NCI-H226 (cell line): ENCODE measurements at places on chromosomes 2 and 18.

- no peak for DNase-seq
These were observed 42.5 kb downstream of the DOCK10 start for GRCh38 chr2:224999754-225000153.

DNA sequence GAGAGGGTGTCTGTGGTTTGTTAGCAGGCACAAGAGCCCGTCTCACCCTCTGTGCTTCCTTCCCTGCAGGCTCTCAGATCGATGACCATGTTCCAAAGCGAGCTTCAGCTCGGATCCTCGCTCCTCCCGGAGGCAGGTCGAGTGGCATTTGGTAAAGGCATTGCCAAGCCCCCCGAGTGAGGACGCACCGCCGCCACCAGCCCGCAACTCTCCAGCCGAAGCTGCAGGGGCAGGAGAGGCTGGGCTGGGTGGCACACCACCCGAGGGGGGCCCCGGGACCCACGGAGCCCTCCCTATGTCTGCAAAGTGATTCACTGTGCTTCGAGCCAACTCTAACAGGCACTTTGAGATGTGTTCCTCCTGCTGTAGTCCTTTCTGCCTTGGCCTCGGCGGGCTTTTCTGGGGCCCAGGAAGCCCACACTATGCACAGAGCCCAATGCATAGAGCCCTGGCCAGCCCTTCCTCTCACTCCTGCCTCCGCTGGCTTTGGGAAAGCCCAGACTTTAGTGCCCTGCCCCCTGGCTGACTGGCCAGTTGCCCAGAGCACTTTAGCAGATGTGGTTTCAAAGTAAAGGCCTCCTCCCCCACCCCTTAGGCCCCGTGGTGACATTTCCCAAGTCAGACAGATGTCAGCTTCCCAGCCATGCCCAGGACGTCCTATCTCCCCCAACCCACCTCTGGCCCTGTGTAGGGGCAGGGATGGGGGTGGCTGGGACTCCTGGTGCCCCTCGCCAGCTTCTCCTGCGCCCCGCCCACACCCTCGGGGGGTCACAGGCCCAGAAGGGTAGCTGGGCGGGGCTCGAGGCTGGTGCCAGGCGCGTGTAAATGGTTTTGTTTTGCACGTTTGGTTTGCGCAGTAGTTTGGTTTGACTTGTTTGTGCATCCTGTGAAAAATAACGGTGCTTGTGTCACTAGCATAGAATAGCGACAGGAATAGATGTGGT, 23.3 kb upstream of the MAPRE3 start:
- peak; percentile 12 for DNase-seq

- peak; percentile 3 for DNase-seq
These were observed 82.7 kb downstream of the ORC4 start for GRCh38 chr2:147937744-147938349.

GRCh38 chr18:6059551-6059950, 164.2 kb upstream of the TMEM200C start:
- DNase-seq, result no peak

DNA sequence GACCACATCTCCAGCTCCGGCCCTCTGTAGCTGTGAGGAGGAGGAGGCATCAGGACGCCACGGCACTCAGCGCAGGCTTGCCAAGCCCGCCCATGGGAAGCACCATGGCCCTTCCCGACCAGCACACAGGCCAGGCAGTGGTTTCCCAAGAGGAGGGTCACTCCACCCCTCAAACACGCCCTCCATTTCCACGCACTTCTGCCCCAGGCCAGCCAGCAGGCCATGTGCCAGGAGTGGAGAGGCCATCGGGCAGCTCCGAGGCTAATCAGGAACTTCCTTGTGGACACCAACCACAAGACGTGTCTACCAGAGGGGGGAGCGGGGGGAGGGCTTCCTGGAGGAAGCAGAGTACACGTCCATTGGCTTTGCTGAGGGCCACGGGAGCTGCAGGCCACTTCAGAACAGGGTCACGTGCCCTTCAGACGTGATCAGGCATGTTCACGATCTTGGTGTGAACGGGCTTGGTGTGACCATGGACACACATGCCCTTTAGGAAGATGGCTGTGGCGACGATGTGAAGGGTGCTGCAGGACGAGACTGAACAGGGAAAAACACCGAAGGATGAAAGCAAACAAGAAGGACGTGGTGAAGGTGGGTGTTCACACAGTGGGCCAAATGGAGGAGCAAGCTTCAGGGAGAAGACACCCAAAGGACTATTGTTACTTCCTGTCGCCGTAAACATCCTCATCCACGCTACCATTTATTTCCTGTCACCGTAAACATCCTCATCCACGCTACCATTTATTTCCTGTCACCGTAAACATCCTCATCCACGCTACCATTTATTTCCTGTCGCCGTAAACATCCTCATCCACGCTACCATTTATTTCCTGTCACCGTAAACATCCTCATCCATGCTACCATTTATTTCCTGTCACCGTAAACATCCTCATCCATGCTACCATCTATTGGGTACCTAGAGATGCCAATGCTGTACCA, 6.5 kb upstream of the MTERF4 start:
- no peak for DNase-seq

- DNase-seq, result peak; percentile 23
These were observed at the start of gene SEMA4C for GRCh38 chr2:96869822-96870625. SEMA4C (minus strand) TSS chr2:96870080; CDS start chr2:96867886, 2,194 bp downstream.

- no peak for DNase-seq
These were observed 601.6 kb downstream of the CPS1 start for GRCh38 chr2:211157856-211158463.

GRCh38 chr2:197168705-197169104, 141.9 kb downstream of the ANKRD44 start:
- DNase-seq, result peak; percentile 35
